T-cell (primary cell): ENCODE measurements at places on chromosomes 12 and 14.
A peak's percentile ranks its signal among the peaks of the same experiment; 100 is the strongest.

DNA sequence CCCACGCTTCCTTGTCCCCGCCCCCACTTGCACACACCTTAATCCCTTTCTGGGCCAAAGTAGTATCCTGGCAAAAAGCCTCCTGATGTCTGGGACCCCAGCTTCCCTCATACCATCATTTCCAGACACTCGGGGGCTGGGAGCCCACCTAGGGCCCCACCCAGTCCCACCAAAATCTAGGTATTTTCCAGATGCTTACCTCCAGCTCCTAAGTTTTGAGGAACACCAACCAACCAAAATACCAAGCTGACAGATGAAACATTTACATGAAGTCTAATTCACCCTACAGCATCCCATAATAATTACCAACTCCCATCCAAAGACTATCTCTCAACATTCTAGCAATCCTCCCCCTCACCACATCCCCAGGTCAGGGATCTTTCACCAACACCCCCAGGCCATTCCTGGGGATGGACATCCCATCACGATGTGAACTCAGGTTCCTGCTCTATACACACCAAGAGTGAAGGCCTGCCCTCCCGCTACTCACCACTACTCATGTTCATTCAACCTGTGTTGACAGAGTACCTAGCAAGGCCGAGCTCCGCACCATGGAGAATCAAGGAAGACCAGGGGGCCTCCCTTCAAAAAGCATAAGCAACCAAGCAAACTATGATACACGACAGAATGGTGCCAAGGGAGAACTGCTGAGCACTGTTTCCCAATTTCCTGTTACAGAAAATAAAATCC is 1.6 kb upstream of the CHD4 start:
- DNase-seq = no peak

- no peak for DNase-seq
Measured at GRCh38 chr12:67498991-67499390, 149.6 kb upstream of the DYRK2 start.

DNA sequence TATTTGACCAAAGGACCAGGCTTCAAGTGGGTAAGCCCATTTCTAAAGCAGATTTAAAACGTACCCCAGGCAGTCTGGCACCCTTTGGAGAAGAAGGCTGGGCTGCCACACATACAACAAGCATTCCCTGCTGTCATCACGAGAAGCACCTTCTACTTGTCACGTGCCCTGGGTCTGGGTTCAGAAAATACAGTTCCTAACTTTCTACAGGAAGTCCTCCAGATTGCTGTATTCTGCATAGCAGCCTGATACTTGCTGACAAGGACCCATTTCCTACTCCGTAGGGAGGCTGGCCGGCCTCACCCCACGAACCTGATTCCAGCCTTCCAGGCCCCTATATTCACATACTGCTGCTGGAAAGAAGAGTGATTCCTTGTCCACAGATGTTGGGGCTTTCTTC is 7.4 kb downstream of the CLMN start:
- no peak for DNase-seq

- DNase-seq = no peak
Measured at GRCh38 chr12:52837781-52838608, 3.9 kb upstream of the KRT79 start.

- DNase-seq = no peak
Measured at GRCh38 chr14:75340921-75341320, 62.3 kb downstream of the FOS start.

DNA sequence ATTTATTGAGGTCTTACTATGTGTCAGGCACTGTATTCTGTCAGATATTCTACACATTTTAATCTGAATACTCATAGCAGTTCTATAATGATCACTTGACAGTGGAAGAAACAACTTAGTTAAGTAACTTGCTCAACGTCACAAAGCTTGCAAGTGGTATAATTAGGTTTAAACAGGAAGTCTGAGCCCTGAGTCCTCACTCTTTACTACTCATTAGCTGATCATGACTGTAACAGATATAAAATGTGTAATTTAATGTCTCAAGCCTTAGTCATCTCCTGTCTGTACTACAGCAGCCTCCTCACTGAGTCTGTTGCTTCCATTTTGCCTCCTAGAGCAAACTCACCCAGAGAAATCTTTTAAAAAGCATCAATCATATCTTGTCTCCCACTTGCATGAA is 38.9 kb downstream of the PPP4R4 start:
- no peak for DNase-seq

DNA sequence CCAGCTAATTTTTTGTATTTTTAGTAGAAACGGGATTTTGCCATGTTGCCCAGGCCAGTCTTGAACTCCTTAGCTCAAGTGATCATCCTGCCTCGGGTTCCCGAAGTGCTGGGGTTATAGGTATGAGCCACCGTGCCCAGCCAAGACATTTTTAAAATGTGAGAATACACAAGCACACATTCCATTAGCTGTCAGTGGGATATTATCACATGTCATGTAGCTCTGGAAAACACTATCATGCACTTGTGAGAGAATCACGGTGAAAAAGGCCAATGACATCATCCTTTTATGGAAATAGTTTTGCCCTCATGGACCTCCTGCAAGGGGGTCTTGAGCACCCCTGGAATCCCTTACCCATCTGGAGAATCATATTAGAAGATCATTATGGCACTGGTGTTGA is 28.3 kb downstream of the ERC1 start:
- DNase-seq = no peak

DNA sequence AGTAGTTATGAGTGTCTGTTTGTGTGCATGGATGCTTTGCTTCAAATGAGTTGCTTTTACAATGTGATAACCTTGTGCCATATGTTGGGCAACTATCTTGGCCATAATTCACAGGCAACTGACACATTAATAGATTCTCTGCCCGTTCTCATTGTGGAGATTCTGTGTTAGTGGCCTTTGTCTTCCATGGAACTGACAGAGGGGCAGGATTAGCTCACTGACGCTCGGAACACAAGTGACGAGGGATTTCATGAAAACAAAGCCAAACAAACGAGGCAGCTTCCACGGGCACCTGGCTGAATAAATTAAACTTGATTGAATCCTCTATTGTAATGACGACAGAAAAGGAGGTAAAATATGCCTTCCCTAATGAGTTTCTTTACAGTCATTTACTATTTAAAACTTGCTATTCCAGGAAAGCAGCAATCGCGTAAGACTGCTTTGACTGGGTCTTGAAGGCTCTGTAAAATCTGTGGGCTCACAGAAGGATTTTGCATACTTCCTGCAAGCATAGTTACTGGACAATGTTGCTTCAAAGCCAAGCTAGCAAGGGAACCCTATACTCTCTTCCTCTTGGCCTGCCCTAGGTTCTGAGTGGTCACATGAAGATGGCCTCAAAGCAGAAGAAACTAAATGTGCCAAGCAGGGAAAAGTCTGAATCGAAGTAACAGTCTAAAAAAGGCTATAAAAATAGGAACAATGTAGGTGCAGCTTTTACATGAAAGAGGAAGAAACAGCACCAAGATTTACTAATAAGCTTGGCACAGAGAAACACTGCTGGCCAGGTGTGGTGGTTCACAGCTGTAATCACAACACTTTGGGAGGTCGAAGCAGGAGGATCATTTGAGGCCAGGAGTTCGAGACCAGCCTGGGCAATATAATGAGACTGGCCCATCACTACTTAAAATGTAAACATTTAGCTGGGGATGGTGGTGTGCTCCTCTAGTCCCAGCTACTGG is 28.1 kb upstream of the SINHCAF start:
- DNase-seq = no peak

DNA sequence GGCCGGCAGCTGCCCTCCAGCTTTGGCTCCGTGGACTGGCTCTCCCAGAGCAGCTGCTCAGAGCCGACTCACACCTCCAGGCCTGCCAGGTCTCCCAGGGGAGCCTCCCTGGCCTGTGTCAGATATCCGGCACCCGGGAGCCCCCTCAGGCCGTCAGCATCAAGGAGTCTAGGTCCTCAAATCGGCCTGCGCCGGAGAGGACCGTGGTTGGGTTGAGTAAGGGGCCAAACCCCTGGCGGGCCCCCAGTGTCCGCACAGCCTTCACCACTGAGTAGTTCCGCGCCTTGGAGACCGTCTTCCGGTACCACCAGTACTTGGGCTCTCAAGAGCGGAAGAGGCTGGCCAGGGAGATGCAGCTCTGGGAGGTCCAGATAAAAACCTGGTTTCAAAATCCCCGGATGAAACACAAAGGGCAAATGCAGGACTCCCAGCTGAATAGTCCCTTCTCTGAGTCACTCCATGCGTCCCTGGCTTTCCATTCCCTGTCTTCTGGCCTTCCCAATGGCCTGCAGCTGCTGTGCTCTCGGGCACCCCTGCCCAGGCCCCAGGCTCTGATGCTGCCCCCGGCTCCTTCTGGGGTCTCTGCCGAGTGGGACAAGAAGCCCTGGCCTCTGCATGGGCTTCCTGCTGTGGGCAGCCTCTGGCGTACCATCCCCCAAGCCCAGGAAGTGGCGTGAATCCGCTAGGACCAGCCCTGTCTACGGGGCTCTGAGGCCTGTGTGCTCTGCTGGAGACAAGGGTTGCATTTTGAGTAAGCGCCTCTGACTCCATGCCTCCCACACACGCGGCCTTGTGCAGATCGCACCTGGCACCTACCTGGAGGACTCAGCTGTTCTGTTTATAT is 245.1 kb upstream of the ATXN7L3B start:
- no peak for DNase-seq

GRCh38 chr14:101001311-101002069 is 98.0 kb upstream of the RTL1 start:
- DNase-seq = no peak

GRCh38 chr14:97164021-97164420 is 366.8 kb downstream of the VRK1 start:
- no peak for DNase-seq

GRCh38 chr14:69651664-69652063 is 40.3 kb downstream of the SUSD6 start:
- DNase-seq = no peak

DNA sequence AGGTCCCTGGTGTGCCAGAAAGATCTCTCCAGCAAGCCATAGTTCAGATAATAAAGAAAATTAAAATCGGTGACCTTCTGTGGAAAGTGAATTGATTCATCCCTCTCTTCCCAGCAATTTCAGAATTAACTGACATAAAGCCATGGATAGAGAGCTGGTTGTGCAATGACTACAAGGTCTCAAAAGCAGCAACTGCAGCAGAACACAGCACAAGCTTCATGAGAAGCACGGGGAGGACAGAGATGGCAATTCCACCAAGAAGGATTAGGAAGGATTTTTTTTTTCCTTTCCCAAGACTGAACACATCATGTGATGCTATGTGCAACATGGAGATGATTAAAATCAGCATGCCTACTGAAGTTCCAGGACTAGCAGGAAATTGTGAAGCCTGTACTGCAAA is 154.9 kb upstream of the PLEKHG7 start:
- no peak for DNase-seq

GRCh38 chr12:116916122-116916521 is 5.4 kb downstream of the FBXW8 start:
- DNase-seq = no peak

DNA sequence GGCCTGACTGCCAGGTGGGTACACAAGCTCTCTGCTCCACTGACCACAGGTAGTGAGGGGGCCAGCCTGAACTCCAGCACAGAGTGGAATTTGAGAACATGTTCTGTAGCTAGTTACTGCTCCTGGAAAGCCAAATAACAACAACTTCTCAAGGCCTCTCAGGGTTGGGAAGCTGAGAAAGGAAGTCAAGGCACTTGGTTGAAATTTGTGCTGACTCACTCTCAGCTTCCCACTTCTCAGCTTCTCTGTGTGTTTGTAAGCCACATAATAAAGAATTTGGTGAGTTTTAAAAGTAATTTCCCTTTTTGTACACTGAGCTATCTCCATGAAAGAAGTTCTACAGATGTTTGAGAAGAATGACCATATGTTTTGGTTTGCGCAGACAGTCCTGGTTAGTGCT is 234.9 kb downstream of the KTN1 start:
- DNase-seq = no peak

DNA sequence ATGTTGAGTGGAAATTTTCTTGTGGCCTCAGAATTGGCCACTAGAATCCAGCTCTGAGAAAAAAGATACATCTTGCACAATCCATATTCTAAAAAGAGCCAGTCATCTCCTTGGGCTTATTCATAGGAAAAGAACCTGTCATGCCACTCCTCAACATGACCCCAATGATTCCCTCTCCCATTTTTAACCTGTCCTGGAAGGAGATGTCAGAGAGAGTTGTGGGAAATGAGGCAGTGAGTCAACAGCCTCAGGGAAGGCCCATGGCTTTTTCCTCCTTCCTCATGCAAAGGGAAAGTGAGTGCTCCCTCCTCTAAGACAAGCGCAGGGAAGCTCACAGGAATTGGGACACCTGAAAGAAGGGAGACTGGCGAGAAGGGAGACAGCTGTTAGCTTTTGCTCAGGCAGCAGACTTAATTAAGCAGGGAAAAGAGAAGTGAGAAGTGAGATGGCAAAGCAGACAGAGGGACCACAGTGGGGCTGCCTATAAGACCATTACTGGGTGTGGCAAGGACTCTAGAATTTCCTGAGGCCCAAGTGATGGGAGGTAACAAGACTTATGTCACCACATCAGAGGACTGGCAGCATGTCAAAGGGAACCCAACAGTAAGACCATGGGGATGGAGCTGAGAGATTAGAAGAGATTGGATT is 10.2 kb upstream of the DHRS7 start:
- DNase-seq = no peak

GRCh38 chr12:12701457-12701856 is 5.5 kb upstream of the GPR19 start:
- DNase-seq = no peak

GRCh38 chr12:946631-947030 is 2.9 kb downstream of the RAD52 start:
- no peak for DNase-seq

GRCh38 chr12:62876938-62877548 is 57.9 kb downstream of the PPM1H start:
- no peak for DNase-seq

- no peak for DNase-seq
Measured at GRCh38 chr14:72640911-72641485, 252.9 kb downstream of the DPF3 start.

GRCh38 chr14:56422703-56423213 is 156.8 kb upstream of the TMEM260 start:
- peak; percentile 2 for DNase-seq

GRCh38 chr12:24769682-24770081 is 179.2 kb downstream of the BCAT1 start:
- no peak for DNase-seq

DNA sequence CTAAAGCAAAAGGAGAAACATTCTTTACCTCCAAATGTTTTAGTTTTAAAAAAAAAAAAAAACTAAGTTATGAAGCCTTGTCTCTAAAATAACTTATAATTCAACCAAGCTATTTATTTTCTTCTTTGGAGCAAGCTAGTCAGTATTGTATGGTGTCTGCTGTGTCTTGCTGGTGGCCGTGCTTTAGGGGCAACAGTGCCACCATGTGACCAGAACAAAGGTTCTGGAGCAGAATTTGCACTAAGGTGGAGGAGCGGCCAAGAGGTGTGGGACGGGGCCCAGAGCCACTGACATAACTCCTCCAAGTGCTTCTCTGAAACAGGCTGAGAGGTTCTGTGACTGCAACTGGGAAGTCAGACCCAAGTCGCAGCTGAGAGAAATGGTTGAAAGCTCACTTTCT is 4.5 kb downstream of the FICD start:
- DNase-seq = no peak
